SHP77 treated with DMSO at 0.1 percent for 48 hours (cell line): ENCODE measurements at places on chromosomes 11 and 22.

DNA sequence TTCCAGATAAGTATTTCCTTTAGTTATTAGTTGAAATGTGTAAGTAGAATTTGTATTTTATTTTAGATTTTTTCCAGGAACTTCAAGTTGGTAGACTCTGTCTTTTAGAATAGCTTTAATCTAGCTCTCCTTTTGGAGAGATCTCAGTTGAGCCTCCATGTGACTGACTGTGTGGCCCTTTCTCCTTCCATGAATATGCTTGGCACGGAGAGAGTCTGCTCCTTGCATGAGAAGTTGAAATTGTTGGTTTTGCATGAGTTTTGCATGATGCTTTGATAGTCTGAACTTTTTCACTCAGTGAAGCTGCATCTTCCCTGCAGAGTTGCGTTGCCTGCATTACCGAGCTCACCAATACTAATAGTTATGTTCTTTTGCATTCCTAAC is 32.8 kb upstream of the CTTN start:
- no peak for DNase-seq

- DNase-seq, result no peak
Measured at GRCh38 chr11:111366560-111367410, 12.3 kb downstream of the POU2AF1 start.

DNA sequence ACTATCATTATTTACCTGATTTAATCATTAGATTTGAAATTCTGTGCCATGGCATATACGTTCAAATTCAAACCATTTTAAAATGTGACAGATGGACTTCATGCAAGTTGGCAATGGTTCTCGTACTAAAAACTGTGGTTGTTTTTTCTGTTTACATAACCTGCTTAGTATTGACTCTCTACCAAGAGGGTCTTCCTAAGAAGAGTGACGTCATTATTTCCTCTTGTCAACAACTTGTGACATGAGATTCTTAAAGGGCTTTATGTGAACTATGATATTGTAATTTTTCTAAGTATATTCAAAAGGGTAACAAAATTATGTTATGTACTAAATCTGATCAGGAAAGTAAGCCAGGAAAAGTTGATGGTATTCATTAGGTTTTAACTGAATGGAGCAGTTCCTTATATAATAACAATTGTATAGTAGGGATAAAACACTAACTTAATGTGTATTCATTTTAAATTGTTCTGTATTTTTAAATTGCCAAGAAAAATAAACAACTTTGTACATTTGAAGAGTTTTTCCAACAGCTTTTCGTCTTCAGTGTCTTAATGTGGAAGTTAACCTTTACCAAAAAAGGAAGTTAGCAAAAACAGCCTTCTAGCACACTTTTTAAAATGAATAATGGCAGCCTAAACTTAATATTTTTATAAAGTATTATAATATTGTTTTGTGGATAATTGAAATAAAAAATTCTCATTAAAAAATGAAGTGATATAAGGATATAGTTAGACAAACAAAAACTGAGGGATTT is 87.0 kb downstream of the GRK3 start:
- peak; percentile 17 for DNase-seq

DNA sequence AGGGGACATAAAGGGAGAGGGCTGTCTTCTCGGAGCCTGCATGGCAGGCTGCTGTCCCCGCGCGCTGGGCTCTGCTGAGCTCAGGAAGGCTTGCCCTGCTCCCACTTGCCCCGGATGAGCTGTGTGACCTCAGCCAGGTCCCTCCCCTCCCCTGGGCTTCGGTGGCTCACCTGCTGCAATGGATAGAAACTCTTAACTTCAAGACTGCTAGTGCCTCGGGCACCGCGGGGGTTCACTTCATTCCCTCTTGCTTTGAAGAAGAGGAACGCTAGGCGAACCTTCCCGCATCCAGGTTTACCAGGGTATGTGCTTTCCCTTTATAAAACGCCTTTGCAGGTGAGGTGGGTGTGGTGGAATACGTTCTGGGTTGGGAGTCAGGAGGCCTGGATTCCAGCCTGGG is 115.0 kb downstream of the PHF21B start:
- DNase-seq, result no peak

DNA sequence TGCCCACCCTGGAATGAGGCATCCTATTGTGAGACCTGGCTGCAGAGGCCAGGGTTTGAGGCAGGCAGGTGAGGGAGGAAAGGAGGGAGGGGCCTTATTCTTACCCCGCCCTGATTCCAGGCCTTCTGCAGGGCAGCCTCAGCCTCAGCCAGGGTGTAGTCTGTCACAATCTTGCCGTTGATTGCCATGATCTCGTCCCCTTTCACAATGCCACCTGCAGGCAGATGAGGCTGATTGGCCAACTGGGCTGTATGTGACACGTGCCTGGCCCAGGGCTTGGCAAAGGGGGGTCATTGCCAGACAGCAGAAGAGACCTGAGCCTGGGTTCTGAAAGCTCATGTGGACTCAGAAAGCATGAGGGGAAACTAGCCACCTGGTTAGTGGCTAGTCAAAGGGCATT is 21.4 kb upstream of the ABCC8 start:
- DNase-seq, result peak; percentile 32

DNA sequence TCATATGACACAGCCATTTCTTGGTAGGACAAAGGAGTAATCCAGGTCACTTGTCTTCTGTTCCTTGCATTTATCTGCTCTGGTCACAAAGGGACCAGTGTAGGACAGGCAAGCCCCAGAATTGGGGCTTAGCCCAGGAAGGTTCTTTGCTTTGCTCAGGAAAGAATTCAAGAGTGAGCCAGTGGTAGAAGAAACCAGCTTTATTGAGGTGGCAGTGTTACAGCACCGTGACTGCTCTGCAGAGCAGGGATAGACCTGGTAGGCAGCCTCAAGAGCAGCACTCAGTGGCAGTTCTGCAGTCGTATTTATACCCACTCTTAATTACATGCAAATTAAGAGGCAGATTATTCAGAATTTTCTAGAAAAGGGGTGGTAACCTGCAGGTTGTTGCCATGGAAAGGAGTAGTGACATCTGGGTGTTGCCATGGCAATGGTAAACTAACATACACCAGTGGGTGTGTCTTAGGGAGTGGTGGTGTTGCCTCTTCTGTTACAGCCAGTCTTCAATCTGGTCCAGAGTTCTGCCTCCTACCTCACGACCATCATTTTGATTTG is 84.9 kb upstream of the RAB1B start:
- no peak for DNase-seq

DNA sequence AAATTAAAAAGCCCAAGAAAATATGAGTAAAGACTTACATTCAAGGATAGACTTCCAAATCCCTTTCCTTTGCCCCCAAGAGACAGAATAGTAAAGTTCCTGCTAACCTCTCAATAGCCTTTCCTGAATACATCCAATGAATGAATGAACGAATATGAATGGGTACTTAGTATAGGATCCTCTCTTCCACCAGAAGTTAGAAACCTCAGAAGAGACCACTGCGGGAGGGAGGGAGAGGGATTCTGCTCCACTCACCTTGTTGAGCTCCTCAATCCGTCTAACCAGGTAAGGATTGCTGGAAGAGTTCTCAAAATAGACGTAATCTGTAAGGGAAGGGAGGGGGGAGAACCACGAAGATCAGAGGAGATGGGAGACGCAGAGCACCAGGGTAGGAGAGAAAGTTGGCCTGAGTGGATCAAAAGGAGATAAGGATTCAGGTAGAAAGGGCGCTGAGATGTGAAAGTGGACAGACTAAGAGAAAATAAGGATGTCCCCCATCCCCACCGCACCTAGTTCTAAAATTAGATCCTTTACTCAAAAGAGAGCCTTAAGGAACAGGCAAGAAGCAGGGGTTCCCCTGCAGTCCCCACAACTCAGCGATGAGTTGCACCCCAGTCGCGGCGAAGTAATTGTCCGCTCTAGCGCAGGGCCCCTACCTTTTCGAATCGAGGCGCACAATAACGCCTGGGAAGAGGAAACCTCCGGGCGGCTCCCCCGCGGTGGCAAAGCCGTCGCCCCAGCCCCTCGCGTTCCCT is 1.1 kb downstream of the MTA2 start:
- no peak for DNase-seq
